ENCODE measurements at places on chromosomes 2 and 18. TPM values are rescaled to one million over a fixed set of nuclear protein-coding genes. Genes with fewer than 3 reads are reported as not detected.

The CPLX4 gene
- total RNA-seq = not detected

The NT5C1B gene
- not detected for total RNA-seq

The OBSL1 gene
- 22.3 TPM for total RNA-seq

The UGT1A8 gene
- total RNA-seq = not detected

The C2orf74 gene
- total RNA-seq = 15.1 TPM

The TLK1 gene
- total RNA-seq = 28.5 TPM

The NT5DC4 gene
- not detected for total RNA-seq

The HOXD8 gene
- 5.9 TPM for total RNA-seq

The DNAJC5G gene
- not detected for total RNA-seq

The SLC39A10 gene
- 17.1 TPM for total RNA-seq

The CIAO1 gene
- total RNA-seq = 71.0 TPM

The C2orf80 gene
- not detected for total RNA-seq

The VAPA gene
- 189 TPM for total RNA-seq

The ASAP2 gene
- 39.9 TPM for total RNA-seq

The LBX2 gene
- 4.6 TPM for total RNA-seq

The RAD51AP2 gene
- not detected for total RNA-seq

The TLX2 gene
- 0.30 TPM for total RNA-seq

The ABCG8 gene
- total RNA-seq = not detected

The RAB27B gene
- total RNA-seq = 20.5 TPM
